ENCODE measurements at places on chromosomes 5 and 9.

DNA sequence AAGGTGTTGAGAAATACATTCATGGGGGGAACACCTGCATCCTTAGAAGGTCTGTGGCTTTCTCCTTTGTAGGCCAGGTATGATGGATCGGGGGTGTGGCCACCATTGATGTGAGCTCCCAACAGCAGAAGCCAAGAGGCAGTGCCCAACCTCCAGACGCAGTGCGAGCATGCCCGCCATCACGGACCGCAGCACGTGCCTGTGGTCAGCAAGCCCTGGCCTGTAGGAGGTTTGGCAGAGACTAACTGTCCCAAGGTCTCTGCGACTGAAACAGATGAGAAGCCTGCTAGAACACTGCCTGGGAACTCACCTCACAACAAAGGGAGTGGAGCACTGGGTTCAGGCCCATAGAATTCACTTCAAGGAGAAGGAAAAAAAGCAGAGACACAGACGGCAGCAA is 31.9 kb upstream of the ZNF354A start:
- no peak overlapping the region for H3K4me3 ChIP-seq
- H3K27me3 ChIP-seq, result no peaks in the 10 kb centered on the region
- H3K36me3 ChIP-seq, result no peaks in the 10 kb centered on the region
- no peaks in the 10 kb centered on the region for H3K4me1 ChIP-seq

- no peaks in the 10 kb centered on the region for H3K27me3 ChIP-seq
- no peak for DNase-seq
- H3K27ac ChIP-seq, result no peak overlapping the region
- H3K4me3 ChIP-seq, result no peak overlapping the region
- H3K4me1 ChIP-seq, result no peaks in the 10 kb centered on the region
- H3K36me3 ChIP-seq, result no peaks in the 10 kb centered on the region
Measured at GRCh38 chr5:53730943-53731342, 170.5 kb downstream of the NDUFS4 start.

DNA sequence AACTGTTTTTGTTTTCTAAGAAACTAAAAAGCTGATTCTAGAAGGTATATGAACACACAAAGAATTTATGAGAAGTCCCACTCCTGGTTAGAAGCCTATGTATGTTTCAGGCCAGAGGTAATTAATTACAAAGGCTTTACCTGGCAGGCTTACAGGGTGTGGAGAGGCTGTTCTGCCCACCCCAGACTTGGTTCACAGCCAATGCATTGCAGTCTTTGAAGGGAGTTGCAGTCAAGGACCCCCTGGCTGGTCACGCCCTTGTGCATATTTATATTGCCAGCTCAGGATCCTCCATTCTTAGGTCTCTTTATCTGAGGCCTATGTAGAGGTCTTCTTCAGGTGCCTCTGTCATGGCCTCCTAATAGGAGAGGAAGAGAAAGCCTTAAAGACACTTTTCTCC is 13.6 kb upstream of the PRSS3 start:
- H3K27me3 ChIP-seq, result no peaks in the 10 kb centered on the region
- H3K36me3 ChIP-seq, result no peaks in the 10 kb centered on the region
- peaks cover 4% of the 10 kb centered on the region for H3K4me1 ChIP-seq
- H3K4me3 ChIP-seq, result no peak overlapping the region
- DNase-seq, result no peak

- no peaks in the 10 kb centered on the region for H3K36me3 ChIP-seq
- H3K27ac ChIP-seq, result no peak overlapping the region
- no peaks in the 10 kb centered on the region for H3K4me1 ChIP-seq
- DNase-seq, result no peak
- H3K27me3 ChIP-seq, result no peaks in the 10 kb centered on the region
- no peak overlapping the region for H3K4me3 ChIP-seq
Measured at GRCh38 chr5:107090506-107090905, 580.2 kb downstream of the EFNA5 start.

All from upper lobe of left lung (tissue), 6 donors.